ENCODE measurements at places on chromosomes 12 and 14.

- no peak for DNase-seq
These were observed 8.2 kb upstream of the RNASE9 start for GRCh38 chr14:20569066-20569465.

- no peak for DNase-seq
These were observed 2.8 kb downstream of the FBXO21 start for GRCh38 chr12:117187421-117187820.

GRCh38 chr12:58615576-58615975 lies 304.7 kb downstream of the LRIG3 start:
- DNase-seq, result no peak

- no peak for DNase-seq
These were observed 32.7 kb upstream of the RAB21 start for GRCh38 chr12:71721783-71722505.

- no peak for DNase-seq
These were observed 17.8 kb downstream of the USP15 start for GRCh38 chr12:62278022-62278421.

DNA sequence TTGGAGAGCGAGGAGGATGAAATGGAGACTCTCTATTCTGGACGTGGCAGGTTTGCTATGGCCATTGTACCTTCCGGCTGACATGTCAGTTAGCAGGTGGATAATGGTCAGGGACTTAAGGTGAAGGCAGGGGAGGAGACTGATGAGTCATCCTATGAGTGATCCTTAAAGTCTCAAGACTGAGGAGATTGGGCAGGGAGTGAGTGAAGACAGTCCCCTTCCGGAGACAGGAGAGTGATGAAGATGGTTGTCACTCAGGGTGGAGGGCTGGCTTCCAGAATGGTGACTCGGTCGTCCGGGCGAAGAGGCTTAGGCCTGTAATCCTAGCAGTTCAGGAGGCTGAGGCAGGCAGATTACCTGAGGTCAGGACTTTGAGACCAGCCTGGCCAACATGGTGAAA lies 49.8 kb upstream of the CCDC63 start:
- DNase-seq, result no peak

- no peak for DNase-seq
These were observed 142.7 kb upstream of the DIO3 start for GRCh38 chr14:101418601-101419000.

GRCh38 chr12:92506460-92506859 lies 196.3 kb upstream of the PLEKHG7 start:
- DNase-seq, result no peak

DNA sequence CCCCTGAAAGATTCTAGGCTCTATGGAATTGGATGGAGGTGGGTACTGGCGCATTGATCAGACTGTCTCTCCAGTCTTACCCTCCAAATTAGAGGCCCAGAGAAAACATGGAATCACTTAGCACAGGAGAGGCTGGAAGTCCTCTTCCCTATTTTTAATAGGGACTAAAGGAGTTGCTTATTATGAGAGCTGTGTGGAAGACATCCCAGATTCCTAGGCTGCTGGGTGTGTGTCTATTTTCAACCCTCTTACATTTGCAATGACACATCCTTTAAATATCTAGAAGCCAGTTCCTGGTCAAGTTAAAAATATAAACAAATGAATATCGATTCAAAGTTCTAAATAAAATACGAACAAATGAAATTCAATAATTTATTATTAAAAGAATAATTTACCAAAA lies 58.3 kb upstream of the ARID2 start:
- DNase-seq, result no peak

DNA sequence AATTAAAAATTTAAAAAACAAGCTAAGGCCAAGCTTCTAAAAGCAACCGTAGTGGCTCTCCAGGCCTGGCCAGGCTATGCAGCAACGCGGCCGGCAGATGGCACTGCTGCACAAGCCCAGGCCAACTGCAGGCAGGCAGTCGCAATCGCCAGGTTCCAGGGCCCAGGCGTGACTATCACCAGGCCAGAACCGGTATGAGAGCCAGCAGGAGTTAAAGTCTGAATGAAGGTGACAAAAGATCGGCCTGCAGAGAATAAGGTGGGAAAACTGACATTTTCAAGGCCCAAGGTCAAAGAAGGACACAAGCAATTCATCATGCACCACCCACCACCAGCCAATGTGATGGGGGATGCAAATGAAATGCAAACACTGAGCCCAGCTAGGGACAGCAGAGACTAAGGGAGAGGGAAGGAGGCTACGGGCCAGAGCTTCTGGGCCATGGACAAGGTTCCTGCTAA lies 43.6 kb upstream of the ANO2 start:
- peak; percentile 21 for DNase-seq

DNA sequence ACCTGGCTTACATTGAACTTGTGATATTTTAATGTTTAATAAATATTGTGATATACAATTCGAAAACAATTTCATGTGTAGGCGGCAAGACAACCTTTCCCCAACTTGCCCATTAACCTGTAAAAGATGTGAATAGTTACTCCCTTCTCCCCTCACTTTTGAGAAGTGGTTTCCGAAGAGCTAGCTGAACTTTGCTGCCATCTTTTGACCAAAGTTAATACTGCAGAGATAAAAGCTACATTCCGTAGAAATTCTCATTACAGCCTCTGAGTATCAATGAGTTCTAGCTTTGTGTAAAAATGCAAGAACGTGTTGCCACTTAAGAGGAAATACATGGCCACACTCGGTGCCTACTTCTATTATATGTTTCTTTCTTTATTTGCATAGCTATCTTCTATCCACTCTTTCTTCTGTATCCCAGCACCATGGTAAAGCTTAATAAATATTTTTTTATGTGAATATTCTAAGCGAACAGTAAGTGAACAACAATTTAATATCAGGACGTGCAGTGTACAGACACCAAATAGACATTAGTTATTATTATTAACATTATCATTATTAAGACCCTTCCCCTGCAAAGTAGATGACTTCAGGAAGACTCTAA lies 105.1 kb upstream of the TMEM260 start:
- DNase-seq, result no peak

DNA sequence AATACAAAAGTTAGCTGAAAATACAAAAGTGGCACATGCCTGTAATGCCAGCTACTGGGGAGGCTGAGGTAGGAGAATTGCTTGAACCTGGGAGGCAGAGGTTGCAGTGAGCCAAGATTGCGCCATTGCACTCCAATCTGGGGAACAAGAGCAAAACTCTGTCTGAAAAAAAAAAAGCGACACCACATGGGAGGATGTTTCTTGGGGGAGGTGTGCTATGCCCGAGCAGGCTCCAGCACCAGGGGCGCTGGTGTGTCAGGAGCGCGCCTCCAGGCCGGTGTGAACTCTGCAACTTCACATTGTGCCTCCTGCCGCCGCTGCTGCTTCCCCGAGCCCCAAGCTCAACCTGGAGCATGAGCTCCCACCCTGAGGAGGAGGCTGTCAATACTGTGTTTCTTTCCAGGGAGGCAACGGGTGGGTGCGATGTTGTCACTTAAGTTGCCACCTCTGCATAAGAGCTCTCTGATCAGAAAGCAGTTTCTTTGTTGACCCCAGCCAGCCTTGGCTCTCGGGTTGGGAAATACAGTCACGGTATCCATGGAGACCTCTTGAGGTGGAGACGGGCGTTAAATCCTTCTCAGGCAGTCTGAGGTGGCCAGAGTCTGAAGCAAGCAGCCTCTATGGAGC lies 18.9 kb downstream of the DEGS2 start:
- no peak for DNase-seq

- DNase-seq, result no peak
These were observed 19.7 kb downstream of the IAPP start for GRCh38 chr12:21392384-21392783.

DNA sequence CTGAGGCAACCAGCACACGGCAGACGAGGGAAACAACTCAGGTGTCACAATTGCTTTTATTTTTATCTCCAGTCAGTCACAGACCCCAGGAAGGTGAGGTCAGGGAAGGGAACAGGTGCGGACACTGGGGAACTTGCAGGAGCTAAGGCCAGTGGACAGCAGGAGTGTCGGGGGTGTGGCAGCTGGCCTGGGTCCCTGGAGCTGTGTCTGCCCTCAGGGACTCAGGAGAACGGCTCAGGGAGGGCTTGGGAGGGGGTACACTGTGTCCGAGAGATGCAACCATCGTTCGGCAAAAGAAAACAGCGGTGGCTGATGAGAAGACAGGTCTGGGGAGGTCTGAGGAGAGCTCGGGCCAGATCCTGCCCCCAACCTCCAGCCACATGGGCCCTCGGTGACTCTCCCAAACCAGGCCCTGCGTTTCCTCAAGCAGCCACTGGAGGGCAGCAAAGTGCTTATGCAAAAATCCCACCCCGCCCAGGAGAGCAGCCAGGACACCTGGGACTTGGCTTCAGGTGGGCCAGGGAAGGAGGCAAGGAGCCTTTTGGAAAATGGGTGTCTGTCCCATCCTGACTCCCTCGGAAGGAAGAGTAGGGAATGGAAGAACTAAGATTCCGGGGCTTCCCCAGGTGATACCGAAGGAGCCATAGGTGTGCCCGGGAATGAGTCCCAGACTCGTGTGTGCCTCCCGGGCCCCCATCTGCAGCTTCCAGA lies 24.1 kb upstream of the BCDIN3D start:
- DNase-seq, result peak; percentile 38

GRCh38 chr12:131909081-131909751 lies 14.8 kb downstream of the ULK1 start:
- DNase-seq, result no peak

DNA sequence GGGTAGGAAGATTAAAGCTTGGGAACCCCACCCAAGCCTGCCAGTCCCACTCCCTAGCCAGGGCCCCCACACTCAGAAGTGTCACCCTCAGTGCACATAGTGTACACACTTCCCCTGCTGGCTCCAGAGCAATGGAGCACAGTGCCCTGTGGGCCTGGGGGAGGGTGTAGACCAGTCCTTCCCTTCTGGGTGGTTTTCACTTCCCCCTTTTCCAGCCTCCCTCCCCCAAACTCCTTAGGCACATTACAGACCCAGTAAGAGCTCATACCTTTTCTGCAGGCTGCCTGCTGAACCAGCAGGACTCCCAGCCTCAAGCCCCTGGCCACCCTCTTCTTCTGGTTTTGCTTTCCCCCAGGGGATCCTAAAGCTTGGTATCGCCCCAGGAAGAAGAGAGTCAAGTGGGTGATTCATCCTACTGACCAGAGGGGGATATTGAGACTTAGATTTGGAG lies at the start of gene ZNF385A:
TSS of gene ZNF385A (minus strand) at position 143 of the 451 bp plus-strand sequence. CDS start 219 bp downstream, outside the sequence.
- no peak for DNase-seq

DNA sequence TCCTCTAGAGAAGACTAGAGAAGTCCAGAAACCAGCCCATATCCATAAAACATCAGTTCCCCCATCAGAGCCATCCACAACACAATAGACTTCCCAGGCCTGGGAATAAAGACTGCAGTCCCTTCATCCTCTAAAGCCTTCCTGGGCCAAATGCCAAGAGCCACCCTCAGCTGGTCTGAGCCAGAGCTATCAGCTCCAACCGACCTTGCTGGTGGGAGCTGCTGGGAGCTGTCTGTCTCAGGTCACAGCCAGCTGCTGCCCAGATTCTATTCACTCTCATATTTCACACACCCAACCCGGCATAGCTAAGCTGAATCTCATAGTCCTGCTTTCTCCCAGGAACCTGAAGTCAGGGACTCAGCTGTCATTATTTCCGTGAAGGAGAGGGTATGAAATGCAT lies 10.9 kb upstream of the TFCP2 start:
- DNase-seq, result no peak

- DNase-seq, result no peak
These were observed 4.0 kb downstream of the AGAP2 start for GRCh38 chr12:57734591-57734990.

DNA sequence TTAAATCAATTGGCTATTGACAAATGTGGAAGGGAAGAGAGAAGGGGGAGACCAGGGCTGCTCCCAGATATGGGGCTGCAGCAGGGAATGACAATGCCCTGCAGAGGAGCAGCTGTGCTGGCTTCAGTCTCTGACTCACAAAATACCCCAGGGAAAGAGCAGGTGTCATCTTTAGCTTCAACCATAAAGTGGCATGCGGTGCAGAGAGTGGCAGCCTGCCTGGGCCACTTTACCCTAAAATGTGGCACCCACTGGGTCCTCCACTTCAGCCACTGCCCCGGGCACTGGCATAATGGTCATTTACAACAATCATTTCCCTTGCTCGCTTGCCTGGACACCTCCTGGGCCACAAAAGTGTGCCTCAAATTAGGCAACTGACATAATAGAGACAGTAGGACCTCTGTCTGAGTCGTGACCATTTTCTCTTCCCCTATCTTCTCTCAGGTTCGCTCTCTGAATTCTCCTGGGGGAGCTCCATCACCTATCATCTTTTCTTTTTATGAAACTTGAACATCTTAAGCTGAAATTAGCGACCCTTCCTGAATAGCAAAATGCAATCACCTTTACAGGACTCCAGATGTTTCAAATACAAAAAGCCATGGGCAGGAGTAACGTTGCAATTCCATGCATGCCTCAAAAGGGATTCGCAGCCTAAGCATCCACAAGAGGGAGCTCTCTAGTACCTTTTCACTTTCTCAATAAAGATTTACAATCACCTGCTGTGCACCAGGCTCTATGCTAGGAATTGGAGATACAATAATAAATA lies 179.9 kb upstream of the ATF7IP start:
- DNase-seq, result no peak
